ENCODE measurements at places on chromosomes 4 and X.

DNA sequence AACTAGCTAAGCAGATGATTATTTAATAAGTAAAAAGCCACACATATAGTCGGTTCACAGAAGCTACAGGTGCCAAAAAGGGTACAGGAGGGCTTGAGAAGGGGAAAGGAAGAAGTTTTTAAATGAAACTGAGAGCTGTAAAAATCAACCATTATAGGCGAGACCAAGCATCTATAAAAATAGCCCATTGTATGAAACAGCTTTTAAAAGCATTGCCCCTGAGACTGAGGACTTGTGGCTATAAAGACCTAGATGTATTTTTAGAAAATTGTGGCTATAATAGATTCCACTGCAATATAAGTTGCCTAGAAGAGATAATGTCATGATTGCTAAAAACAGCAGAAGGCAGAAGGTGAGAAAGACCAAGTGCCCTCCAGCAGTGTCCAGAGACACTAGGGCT is 15.0 kb upstream of the TTC29 start:
- DNase-seq: no peak

GRCh38 chr4:140109292-140109691 is 44.7 kb downstream of the MAML3 start:
- no peak for DNase-seq

DNA sequence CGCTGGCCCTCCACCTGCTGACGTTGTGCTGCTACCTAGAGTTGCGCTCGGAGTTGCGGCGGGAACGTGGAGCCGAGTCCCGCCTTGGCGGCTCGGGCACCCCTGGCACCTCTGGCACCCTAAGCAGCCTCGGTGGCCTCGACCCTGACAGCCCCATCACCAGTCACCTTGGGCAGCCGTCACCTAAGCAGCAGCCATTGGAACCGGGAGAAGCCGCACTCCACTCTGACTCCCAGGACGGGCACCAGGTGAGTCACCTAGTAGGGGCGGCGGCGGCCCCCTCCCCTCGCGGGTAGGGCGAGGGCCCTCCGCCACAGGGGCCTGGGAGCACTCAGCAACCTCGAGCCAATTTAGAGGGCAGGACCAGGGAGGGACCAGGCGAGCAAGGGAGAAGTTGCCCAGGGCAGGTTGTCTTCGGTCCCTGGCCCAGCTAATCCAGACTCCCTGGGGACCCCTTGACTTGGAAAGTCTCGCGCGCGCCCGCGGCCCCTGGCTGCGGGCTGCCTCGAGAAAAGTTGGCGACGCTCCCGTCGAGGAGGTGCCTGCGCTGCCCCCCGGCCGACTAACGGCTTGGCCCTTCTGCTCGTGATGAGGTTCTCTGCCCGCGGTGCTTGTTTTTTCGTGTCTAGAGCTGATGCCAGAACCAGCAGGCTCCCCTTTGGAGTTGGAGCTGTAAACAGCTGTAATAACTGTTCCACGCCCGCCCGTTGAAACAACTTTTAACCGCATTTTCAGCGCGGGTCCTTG is 717 bp downstream of the EDA start:
- no peak for DNase-seq

DNA sequence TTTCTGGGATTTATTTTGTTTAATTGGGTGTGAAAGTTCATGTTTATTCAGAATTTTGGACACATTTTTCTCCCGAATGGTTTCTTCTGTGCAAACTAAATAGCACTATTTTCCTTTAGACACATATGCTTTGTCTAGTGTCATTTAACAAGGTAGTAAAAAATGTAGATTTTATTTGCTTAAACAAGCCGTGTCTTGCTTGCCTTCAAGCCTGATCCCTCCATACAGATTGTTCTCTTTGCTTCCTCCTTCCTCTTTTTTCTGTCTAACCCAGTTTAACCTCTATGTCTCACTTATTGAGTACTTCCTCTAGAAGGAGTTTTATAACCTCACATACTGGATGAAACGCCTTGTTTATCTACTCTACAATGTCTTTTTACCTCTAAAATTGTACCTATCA is 211.8 kb downstream of the NPFFR2 start:
- peak; percentile 22 for DNase-seq

GRCh38 chr4:110618581-110619462 is 4.1 kb downstream of the PITX2 start:
- DNase-seq: no peak

DNA sequence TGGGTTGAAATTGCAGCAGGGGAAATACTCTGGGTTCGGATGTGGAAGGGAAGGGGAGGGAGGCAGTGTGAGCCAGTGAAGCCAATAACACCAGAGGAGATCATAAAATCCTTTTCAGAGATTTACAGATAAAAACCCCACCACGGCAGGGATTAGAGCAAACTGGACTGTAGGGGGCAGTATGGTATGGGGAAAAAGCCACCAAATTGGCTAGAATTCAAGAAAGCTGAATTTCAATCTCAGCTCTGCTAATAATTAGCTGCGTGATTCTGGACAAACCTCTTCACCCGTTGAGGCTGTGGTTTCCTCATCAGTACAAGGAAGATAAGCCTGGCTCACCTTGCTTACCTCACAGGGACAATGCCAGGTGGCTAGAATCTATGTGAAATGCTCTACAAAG is 108.1 kb downstream of the ATG4A start:
- DNase-seq: no peak

GRCh38 chrX:119073911-119074310 is 1.1 kb downstream of the CT47C1 start:
- DNase-seq: no peak

DNA sequence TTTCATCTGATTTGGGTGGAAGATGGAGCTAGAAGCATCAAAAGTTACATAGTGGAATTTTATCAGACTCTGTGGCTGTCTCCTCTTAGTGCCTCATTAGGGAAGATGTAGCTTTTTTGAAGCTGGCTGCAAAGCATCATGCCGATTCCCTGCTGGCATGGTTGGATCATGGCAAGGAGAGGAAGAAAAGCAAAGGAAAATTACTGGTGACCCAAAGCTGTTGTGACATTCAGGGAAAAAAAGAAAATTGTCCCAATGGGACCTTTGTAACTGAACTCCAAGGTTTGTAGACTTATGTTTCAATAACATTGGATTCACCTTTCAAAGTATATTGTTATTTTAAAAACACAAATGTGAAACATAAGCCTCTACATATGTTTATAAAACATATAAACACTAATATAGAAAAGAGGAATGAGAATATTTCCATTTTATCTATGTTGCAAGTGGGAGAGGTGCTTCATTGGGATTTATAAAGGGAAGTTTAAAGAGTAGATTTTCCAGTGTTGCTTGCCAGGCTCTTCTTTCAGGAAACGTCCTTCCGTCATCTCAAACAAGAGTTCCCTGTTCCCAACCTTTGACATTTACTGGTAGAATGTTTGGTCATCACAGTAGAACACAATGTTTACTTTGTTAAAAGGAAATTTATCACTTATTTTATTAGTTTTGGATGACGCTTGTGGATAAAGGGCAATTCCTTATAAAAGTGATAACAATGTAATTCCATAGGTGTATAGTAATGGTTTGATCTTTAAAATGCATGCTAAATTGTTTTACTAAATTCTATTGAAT is 190.1 kb upstream of the GPRIN3 start:
- no peak for DNase-seq

DNA sequence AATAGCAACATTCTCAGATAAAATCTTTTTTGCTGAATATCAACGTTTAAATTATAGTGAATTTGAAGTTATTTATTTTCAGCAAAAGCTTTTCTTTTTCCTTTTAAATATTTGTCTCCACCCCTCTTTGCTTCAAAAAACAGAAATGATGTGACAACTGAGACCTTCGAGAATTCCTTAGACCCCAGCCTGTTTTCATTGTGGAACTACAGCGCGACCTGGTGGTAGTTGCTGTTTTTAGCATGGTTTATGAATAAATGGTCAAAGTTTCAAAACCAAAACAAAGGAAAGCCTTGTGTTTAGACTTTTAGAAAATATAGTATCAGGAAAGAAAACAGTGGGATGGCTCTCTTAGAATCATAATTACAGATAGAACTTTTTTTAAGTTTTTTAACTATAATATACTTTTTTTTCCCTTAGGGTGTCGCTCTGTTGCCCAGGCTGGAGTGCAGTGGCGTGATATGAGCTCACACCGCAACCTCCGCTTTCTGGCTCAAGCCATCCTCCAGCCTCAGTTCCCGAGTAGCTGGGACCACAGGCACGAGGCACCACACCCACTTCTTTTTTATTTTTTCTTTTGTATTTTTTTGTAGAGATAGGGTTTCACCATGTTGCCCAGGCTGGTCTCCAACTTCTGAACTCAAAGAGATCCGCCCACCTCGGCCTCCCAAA is 26.8 kb upstream of the TMEM184C start:
- DNase-seq: peak; percentile 2

GRCh38 chrX:14497184-14497666 is 32.1 kb upstream of the GLRA2 start:
- DNase-seq: no peak

- no peak for DNase-seq
Measured at GRCh38 chr4:152697284-152698088, 17.7 kb upstream of the TMEM154 start.

- no peak for DNase-seq
Measured at GRCh38 chr4:23717528-23718248, 172.2 kb downstream of the PPARGC1A start.

DNA sequence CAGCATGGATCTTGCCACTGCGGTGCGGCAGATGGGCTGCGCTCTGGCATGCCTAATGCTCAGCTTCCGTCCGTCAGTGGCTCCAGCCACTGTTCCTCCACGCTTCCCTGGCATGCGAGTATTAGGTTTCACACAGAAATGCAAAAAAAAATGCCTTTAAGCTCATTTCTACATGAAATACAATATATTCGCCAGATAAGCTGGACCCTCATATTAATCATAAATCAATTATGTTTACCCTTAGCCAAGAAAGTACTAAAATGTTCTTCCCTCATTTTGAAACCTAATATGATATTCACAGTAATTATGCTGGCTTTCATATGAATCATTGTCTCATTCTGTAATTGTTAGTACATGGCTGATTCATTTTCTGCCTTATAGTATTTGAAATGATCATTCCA is 115.5 kb upstream of the FAM241A start:
- DNase-seq: no peak

DNA sequence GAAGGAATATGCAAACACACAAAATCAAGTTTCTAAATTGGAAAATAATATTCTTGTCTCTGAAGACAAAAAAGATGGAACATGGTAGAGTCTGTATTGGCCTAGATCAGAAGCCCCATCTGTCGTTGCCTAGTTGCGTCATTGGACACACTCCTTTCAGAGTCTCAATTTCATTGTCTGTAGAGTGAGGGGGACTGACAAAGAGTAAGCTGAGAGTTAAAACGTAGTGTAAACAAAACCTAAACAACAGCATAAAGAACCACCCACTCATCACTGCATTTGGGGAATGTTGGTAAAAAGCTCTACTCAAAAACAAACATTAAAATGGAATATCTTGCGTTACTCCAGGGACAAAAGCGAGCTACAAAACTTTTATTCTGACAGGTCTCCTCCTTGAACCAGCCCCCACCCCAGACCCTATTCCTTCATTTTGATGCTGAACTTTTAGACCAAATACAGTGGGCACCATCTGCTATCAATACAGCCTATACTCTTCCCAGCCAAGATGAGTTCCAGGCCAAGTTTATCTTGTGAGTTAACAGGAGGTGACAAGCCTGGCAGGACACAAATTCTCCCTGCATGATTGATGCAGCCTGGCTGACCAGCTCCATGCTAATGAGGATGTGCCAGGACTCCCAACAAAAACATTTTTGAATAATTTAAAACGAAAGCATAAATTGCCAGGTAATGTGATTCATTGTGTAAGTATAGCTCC is 125.2 kb downstream of the COL25A1 start:
- DNase-seq: no peak

GRCh38 chrX:47145395-47146120 is 537 bp downstream of the RBM10 start:
- no peak for DNase-seq

- DNase-seq: no peak
Measured at GRCh38 chr4:144347121-144347520, 206.6 kb upstream of the GYPA start.

- DNase-seq: no peak
Measured at GRCh38 chrX:37854148-37854547, 6.8 kb upstream of the DYNLT3 start.

- DNase-seq: no peak
Measured at GRCh38 chr4:153098427-153098826, 105.8 kb upstream of the TRIM2 start.

DNA sequence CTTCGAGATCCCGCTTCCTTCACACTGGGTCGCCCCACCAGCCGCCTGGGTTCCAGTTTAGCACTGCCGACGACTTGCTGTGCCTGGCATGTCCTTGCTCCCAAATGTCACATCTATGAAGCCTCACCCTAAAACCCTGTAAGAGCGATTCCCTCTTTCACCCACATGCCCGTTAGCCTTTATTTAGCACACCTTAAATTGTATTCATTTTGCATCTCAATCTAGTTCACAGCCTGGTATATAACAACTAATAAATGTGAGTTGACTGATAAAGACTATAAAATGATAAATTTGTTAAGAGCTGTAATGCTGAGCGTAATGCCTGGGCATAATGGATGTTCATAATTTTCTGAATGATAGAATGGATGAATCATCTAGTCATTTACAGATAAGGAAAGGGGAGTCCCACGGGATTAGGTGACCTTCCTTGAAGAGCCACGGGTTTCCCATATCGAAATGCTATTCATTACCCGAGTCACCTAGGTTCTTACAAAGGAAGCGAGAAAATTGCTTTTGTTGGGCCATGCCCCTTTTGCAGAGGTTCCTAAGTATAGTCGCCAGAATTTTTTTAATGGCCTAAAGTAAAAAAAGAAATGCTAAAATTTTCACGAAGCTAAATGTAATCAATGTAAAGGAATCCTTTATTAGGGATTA is 1.1 kb upstream of the AP1S2 start:
- DNase-seq: peak; percentile 3

- DNase-seq: peak; percentile 71
Measured at GRCh38 chr4:169619958-169620879, at the start of gene CLCN3. Gene CLCN3 (plus strand): TSS chr4:169620578. CDS start chr4:169635929, 15,351 bp downstream.

DNA sequence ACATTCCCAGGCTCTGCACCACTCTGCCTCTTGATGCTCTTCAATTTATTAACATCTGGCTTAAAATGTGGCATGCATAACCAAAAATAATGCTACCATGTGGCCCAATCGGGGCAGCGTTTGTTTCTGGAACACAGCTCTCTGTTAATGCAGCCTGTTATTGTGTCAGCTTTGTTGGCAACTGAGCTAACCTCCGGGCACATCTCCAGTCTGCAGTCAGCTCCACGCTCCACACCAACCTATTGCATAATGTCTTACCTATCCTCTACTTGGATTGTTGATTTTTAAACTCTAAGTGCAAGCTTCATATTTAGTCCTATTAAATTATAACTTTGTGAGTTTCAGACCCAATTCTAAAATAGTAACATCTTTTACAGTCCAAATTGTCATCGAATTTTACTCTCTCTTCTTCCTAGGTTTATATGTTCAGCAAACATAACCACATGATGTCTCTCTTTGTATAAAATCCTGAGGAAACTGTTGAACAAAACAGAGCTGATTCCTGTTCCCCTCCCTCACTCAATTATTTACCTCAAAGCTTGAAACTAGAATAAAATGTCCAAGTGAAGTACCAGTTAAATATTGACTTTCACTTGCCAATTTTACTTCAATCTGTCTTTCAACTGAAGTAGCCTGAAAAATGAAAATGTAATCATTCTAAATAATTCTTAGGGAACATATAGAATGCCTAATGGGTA is 92.2 kb upstream of the RAPGEF2 start:
- peak; percentile 91 for DNase-seq

GRCh38 chrX:18010253-18010652 is 149.2 kb upstream of the RAI2 start:
- peak; percentile 70 for DNase-seq

- no peak for DNase-seq
Measured at GRCh38 chr4:699816-700580, 5.6 kb upstream of the PCGF3 start.
